ENCODE measurements at places on chromosomes 3 and 15. TPM values are rescaled to one million over a fixed set of nuclear protein-coding genes. Genes with fewer than 3 reads are reported as not detected.
A peak's percentile ranks its signal among the peaks of the same experiment; 100 is the strongest.

GRCh38 chr3:65851827-65852226 lies 186.9 kb downstream of the MAGI1 start:
- H3K4me3 ChIP-seq: no peak overlapping the region
- no peaks in the 10 kb centered on the region for H3K4me1 ChIP-seq
- H3K27me3 ChIP-seq: no peaks in the 10 kb centered on the region

- H3K4me1 ChIP-seq: peaks cover 21% of the 10 kb centered on the region
- H3K27ac ChIP-seq: peak overlapping the region; percentile 30
- peak; percentile 20 for DNase-seq
- H3K36me3 ChIP-seq: peaks cover 10% of the 10 kb centered on the region
These were observed 15.3 kb downstream of the SPCS1 start for GRCh38 chr3:52721002-52721729.

DNA sequence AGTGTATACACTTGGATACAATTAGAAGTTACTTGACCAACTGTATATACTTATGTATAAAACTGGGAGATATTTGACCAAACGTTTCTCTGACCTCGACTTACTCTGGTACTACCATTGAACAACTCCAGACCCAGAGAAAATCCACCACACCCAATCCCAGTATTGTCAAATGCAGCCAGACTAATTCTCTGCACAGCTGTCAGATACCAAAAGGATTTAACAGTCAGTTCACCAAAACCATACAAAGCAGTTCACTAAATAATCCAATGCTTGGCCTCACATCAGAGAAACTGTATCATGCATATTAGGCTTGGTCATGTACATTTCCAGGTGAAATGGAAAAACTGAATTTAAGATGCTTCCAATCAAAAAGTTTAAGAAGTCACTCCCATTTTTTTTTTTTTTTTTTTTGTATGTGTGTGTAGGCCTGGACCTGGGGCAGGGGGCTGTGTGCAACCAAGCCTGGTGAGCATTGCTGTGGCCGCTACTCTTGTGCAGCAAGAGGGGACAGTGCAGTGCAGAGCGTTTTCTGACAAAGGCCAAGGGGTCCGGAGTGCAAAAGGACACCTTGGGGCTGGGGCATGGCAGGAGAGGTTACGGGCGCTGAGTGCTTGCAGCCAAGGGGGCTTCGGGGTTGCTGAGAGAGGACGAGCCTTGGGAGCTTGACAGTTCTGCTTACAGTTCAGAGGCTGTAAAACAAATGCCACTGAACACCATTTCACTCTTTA lies 1.4 kb downstream of the TOMM70 start:
- peaks cover 2% of the 10 kb centered on the region for H3K27me3 ChIP-seq
- DNase-seq: no peak
- H3K36me3 ChIP-seq: peaks cover 7% of the 10 kb centered on the region
- H3K4me1 ChIP-seq: peaks cover 58% of the 10 kb centered on the region
- H3K4me3 ChIP-seq: peak overlapping the region; percentile 96

UNC13C gene
- total RNA-seq: not detected

C2CD4A gene
- 0.17 TPM for total RNA-seq

THAP10 gene
- not detected for total RNA-seq

Data from activated T-helper 1 cell treated with anti-CD3 and anti-CD28 coated beads, Interleukin-12 subunit alpha, Interleukin-12 subunit beta, Interleukin-2, Interleukin-4 antibody, amounts not matched to agents 30 ng/mL and 10 ng/mL and 1 ng/mL, durations not matched to agents 14 hours and 24 hours and 36 hours (primary cell).